Ovary (tissue), 10 donors: ENCODE measurements at places on chromosomes 6 and 20. TPM values are rescaled to one million over a fixed set of nuclear protein-coding genes. Genes with fewer than 3 reads are reported as not detected.

GRCh38 chr20:6014017-6014416 lies 39.8 kb downstream of the LRRN4 start:
- H3K36me3 ChIP-seq, result no peaks in the 10 kb centered on the region
- H3K4me3 ChIP-seq, result no peak overlapping the region
- H3K4me1 ChIP-seq, result peaks cover 4% of the 10 kb centered on the region
- DNase-seq, result no peak

DNA sequence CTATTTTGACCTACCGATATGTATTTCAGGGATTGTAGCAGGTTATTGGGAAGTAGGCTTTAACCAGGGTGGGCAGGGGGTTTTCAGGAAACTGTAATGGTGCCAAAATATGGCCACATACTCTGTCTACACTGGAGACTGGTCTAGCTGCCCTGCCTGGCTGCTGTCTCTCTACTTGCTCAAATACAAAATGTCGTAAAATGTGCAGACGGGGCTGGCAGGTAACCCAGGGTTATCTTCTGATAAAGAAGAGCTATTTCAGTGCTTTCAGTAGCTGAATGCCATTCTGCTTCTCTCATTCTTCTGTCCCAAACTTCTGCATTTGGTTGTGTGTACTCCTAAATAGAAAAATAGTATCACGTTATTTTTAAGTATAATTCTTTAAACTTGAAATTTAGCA lies 616.2 kb downstream of the EPM2A start:
- no peaks in the 10 kb centered on the region for H3K4me1 ChIP-seq
- H3K27me3 ChIP-seq, result no peaks in the 10 kb centered on the region
- no peak overlapping the region for H3K4me3 ChIP-seq
- H3K36me3 ChIP-seq, result no peaks in the 10 kb centered on the region

DNA sequence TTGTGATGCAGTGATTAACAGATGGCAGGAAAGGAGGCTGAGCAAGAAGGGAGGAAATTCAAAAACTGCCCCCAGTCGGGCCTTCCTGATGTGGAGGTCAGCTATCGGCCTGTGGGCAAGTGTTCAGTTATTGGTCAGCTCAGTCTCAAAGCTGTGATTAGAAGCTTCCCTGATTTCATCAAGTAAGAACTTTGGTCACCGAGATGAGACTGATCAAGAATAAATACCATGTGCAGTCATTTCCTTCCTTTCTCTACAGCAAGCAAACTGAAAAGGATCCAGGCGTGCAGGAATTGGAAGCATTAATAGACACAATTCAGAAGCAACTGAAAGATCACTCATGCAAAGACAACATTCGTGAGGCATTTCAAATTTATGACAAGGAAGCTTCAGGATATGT lies 69.7 kb downstream of the EFHC1 start:
- no peak overlapping the region for H3K4me3 ChIP-seq
- no peaks in the 10 kb centered on the region for H3K36me3 ChIP-seq
- H3K27ac ChIP-seq, result no peak overlapping the region
- no peaks in the 10 kb centered on the region for H3K27me3 ChIP-seq
- no peak for DNase-seq

LPA gene
- 0.80 TPM for total RNA-seq

EBF4 gene
- 36.2 TPM for total RNA-seq

DNA sequence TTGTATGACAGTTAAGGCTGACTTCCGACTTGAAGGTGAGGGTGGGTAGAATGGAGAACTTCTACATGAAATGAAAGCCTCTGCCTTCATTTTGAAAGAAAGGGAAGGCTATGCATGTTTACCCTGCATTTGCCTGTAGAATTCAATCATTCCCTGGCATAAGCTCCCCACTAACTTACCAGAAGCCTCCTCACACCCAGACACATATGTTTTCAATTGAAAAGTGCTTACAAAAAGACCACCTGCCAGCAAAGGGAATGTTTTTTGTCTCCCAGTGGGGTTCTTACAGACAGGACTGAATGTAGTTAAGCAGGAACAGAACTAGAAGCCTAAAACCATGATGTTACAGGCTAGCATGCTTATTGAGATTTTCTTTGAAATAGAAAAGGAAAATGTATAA lies 392.1 kb upstream of the HSF2 start:
- H3K4me3 ChIP-seq, result no peak overlapping the region
- H3K4me1 ChIP-seq, result no peaks in the 10 kb centered on the region
- H3K27ac ChIP-seq, result no peak overlapping the region
- DNase-seq, result no peak
